ENCODE measurements at places on chromosomes 3 and 15. TPM values are rescaled to one million over a fixed set of nuclear protein-coding genes. Genes with fewer than 3 reads are reported as not detected.
A peak's percentile ranks its signal among the peaks of the same experiment; 100 is the strongest.

The LRTM1 gene
- not detected for total RNA-seq

- no peak for DNase-seq
- no peaks in the 10 kb centered on the region for H3K27me3 ChIP-seq
- no peak overlapping the region for H3K4me3 ChIP-seq
- H3K36me3 ChIP-seq, result no peaks in the 10 kb centered on the region
Observed at GRCh38 chr3:194800002-194800401, 114.3 kb downstream of the FAM43A start.

- peaks cover 6% of the 10 kb centered on the region for H3K27me3 ChIP-seq
- no peak overlapping the region for H3K4me3 ChIP-seq
- H3K36me3 ChIP-seq, result no peaks in the 10 kb centered on the region
- H3K27ac ChIP-seq, result no peak overlapping the region
- no peak for DNase-seq
- H3K4me1 ChIP-seq, result no peaks in the 10 kb centered on the region
Observed at GRCh38 chr15:54014067-54014655, 35.9 kb downstream of the UNC13C start.

GRCh38 chr3:2856138-2857133, 253.7 kb downstream of the IL5RA start:
- no peak overlapping the region for H3K27ac ChIP-seq
- peaks cover 10% of the 10 kb centered on the region for H3K27me3 ChIP-seq

GRCh38 chr15:88255087-88255483, 1.5 kb downstream of the NTRK3 start:
- H3K4me3 ChIP-seq, result peak overlapping the region; percentile 56
- H3K36me3 ChIP-seq, result no peaks in the 10 kb centered on the region
- H3K27ac ChIP-seq, result no peak overlapping the region
- peaks cover 58% of the 10 kb centered on the region for H3K27me3 ChIP-seq
- H3K4me1 ChIP-seq, result peaks cover 27% of the 10 kb centered on the region

DNA sequence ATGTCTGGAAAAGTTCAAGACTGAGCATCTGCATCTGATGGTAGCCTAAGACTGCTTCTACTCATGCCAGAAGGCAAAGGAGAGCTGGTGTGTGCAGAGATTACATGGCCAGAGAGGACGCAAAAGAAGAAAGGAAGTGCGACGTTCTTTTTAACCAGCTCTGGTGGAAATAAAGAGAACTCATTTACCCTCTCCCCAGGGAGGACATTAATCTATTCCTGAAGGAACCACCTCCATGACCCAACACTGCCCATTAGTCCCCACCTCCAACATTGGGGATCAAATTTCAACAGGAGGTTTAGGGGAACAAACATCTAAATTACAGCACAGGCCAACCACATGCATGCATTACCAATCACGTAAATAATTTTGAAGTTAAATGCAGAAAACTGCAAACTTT, 1.5 kb upstream of the NCK1 start:
- H3K27ac ChIP-seq, result peak overlapping the region; percentile 95
- H3K4me3 ChIP-seq, result peak overlapping the region; percentile 94
- peaks cover 17% of the 10 kb centered on the region for H3K36me3 ChIP-seq

The P2RY14 gene
- total RNA-seq, result 0.12 TPM

DNA sequence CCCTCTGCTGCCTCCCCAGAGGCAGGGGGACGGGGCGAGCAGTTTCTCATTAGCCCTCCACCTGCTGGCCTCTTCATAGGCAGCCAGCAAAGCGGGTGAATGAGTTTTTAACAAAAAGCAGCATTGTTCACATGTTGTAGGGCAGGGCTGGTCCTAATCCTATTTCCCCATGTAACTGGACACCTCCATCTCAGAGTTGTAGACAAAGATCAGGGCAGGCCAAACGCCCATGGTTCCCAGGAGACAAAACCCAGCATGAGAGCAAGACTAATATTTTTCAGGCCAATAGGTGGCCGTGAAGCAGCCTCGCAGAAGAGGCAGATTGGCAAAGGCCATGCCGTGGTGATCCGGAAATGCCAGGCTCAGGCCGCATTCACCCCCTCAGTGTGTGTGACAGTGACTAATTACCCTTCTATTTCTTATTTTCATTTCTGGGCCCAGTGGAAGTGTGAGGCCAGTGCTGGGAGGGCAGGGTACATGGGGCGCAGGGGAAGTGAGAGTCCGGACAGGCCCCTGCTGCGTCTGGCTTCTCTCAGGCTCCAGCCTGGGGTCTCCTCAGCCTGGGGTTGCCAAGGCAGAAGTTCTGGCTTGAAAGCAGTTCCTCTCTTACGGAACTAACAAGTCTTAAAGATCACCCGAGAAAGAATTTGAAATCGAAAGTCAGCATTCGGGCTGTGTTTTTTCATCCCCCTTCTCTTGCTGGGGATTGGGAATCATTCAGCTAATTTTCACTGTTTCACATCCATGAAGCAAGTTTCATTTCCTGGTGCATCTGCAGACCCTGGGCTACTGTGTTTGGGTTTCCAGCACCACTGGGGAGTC, 64.8 kb downstream of the BOC start:
- H3K4me1 ChIP-seq, result peaks cover 6% of the 10 kb centered on the region
- H3K36me3 ChIP-seq, result no peaks in the 10 kb centered on the region
- no peak overlapping the region for H3K27ac ChIP-seq
- no peaks in the 10 kb centered on the region for H3K27me3 ChIP-seq

The TLR9 gene
- total RNA-seq, result 0.62 TPM

All from activated naive CD4-positive, alpha-beta T cell treated with anti-CD3 and anti-CD28 coated beads for 36 hours (primary cell).